ENCODE measurements at places on chromosomes 5 and 9.

DNA sequence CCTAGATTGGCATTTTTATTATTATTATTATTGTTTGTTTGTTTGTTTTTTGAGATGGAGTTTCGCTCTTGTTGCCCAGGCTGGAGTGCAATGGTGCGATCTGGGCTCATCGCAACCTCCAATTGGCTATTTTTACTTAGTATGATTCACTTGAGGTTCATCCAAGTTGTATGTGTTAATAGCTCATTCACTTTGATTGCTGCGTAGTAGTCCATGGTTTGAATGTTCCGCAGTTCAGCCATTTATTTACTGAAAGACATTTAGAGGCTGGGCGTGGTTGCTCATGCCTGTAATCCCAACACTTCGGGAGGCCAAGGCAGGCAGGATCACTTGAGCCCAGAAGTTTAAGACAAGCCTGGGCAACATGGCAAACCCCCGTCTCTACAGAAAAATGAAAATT, 22.6 kb upstream of the MELK start:
- no peak for DNase-seq

- DNase-seq = peak; percentile 37
These were observed 424.7 kb downstream of the RAB3C start for GRCh38 chr5:59007460-59008063.

DNA sequence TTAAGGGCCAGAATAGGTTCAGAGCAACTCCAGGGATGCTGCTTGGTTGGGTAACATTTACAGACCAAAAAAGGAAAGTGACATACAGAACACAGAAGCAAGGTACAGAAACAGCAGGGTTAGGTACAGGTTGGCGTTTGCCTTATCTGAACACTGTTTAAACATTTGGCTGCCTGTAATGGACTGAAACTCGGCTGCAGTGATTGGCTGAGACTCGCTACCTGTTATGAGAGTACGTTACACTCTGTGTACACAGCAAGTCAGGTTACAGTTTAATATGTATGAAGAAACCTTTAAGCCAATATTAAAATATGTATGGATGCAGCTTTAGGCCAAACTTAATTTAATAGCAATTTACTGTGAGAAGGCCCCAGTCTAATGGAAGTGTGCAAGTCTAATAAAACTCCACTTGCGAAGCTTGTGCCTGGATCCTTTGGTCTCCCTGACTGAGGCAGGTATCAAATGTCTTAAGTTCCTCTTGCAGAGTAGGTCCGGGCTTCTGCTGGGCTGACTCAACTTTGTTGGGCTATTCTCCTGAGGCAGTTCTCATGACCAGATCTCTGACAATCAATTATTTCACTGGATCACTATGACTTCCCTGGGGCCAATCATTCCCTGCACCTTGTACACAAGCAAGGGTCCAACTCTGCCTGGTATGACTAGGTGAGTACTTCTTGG, 204.9 kb downstream of the ZNF462 start:
- DNase-seq = no peak

DNA sequence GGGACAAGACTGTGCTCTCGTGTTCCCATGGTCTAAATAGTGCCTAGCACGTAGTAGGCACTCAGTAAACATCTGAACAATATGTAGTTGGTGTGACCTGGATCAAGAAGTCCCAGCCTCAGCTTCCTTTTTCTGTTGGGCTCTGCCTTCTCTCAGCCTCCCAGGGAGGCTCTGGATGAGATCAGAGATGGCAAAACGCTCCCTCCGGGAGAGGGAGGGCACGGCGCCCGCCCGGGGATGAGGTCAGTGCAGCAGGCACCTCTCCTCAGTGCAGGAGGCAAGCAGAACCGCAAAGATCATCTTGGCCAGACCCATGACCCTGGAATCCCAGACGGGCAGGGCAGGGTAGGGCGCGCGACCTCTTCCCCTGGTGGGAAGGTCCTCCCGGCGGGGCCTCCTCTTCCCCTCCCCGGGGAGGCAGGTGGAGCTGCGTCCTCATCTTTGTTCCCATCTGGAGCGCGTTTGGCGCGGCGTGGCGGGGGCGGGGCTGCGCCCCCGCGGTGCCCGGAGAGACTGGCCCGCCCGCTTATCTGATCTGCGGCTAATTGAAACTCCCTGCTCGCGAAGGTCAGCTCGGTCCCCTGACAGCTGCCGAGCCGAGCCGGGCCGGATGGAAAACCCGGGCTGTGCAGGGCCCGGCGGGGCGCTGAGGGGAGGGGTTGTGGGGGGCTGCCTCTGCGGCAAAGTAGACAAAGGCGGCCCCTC, 60.9 kb downstream of the CXXC5 start:
- DNase-seq = no peak

DNA sequence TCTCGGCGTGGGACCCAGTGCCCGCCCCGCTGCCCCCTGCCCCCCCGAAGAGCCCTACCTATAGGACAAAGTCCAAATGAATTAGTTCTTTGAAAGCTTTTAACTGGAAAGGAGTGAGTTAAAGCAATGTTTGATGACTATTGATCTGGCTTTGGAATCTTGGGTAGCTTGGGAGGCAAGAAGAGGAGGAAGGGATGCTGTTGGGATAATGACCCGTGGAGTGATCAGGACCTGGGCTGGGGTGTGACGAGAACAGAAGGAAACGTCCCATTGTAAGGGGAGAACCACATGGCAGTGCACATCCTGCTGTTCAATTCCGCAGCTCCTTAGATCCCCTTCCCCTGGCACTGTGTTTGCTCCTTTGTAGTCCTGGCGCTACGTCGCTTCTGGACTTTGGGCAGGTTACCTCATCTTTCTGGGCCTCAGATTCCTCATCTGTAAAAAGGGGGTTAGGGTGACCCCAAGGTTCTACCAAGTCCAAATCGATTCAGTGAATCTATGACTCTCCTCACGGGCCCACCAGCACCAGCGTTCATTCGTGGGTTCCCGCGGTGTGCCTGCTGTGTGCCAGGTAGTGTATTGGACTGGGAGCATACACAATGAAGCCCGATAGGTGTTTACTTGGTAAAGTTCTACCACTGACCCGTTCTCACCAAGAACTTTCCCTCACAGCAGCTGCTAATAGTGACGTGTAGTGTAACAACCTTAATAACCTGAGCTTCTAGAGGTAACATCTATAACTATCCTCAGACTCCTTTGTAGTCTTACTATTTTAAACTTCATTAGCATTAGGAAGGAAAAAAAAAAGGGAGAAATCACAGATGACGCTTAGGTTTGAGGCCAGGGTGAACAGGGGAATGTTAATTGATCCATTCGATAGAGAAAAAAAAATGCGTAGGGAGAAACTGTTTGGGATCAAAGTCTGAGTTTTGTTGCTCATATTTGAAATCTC, 1.1 kb upstream of the NADK2 start:
- no peak for DNase-seq

DNA sequence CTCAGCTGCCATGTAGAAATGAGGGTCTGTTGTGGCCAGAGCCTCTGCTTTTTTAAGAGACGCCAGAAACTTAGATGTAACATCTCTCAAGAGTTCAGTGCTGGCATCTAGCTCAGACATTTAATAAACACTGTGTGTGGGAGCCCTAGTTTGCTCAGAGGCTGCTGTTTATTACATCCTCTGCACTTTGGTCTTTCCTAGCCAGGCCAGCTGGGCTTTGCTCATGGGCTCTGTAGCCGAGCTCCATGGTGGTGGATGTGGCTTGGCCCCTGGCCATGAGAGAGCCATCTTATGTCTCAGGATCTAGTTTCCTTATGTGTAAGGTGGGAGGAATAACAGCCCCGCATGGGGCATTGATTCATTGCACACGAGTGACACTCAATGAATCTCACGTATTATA, 30.0 kb downstream of the ARHGEF37 start:
- DNase-seq = no peak
